Stimulated activated CD8-positive, alpha-beta memory T cell treated with anti-CD3 and anti-CD28 coated beads, Interleukin-12 subunit alpha, Interleukin-12 subunit beta, amount 100 ng/mL, for 1 hour (primary cell): ENCODE measurements at places on chromosomes 1 and 21.

DNA sequence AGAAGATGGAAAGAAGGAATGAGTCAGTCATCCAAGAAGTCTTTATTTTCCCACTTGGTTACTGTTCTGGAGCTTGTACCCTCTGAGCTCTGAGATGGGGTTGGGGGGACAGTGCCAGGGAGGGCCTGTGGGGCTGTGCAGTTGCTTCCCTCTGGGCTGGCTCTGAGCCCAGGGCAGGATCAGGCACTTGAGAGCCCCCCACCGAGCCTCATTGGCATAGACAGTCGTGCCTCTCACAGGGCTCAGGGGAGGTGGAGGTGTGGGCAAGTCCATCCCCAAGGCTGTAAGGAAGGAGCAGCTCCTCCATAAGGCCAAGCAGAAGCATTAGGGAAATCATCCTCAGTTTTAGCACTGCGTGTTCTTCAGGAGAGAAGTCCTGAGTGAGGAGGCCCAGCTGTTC is 2.5 kb upstream of the ARL8A start:
- no peak for DNase-seq

GRCh38 chr1:232178191-232178590 is 451.7 kb downstream of the SIPA1L2 start:
- DNase-seq, result no peak

GRCh38 chr1:77538956-77539518 is 143.4 kb downstream of the ZZZ3 start:
- no peak for DNase-seq

DNA sequence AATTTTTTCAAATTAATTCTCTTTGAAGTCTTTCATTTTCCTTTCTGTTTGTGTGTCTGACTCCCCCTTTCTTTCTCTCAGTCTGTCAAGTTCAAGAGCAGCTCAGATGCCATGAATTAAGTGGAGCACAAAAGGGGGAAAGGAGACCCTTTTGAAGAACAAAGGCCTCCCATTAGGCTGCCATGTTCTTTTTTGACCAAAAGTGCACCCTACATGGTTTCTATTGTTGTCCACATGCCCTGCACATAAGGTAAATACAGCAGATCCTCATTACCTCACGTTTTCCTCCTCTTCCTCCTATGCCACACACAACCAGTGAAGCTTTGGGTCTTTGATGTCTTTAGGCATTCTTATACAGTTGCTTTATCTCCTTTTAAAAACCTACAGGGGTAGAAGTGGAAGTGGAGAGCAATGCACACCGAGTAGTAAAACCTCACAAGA is 47.7 kb downstream of the POU2F1 start:
- no peak for DNase-seq
